Kidney glomerular epithelial cell (primary cell): ENCODE measurements at places on chromosomes 11 and 22.
A peak's percentile ranks its signal among the peaks of the same experiment; 100 is the strongest.

GRCh38 chr11:72189455-72190250 lies 2.3 kb upstream of the FOLR1 start:
- DNase-seq, result no peak

GRCh38 chr11:113474362-113475159 lies 637 bp downstream of the DRD2 start:
- DNase-seq, result peak; percentile 62

- no peak for DNase-seq
Measured at GRCh38 chr11:58992489-58992888, 53.2 kb downstream of the GLYATL1 start.

- DNase-seq, result no peak
Measured at GRCh38 chr11:49377978-49378377, 169.6 kb upstream of the FOLH1 start.
